ENCODE measurements at places on chromosomes 2 and 18.

DNA sequence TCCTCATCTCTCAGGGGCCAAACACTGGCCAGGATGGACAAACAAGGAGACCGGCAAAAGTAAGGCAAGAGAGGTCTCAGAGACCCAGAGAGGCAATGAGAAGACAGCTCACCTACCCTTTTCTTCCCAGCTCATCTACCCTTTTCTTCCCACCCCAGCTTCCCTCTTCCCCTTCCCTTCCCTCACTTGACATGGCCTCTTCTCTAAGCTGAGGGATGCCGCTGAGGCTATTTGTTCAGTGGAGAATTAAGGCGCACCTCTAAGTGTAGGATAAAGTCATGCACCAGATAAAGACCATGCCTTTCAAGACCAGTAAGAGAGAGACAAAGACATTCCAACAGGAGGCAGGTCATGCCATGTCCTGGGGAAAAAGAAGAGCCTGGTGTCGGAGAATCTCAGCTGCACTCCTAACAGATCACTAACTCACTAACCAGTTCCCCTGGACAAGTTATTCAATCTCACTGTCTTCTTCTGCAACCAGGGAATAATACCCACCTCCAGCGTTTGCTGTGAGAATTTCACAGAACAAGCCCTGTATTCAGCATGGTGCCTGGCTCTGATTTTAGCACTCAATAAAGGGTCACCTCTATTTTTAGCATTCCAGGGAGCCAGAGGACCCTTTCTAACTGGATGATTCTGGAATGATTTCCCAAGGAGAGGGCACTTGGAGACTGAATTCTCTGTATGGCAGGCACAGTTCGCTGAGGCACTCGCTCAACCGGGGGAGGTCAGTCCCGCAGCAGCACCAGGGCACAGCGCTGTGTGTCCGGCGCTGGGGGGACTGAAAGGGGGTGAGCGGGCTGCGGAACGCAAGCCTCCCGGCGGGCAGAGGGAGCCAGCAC, 3.0 kb upstream of the FOSL2 start:
- DNase-seq: no peak

DNA sequence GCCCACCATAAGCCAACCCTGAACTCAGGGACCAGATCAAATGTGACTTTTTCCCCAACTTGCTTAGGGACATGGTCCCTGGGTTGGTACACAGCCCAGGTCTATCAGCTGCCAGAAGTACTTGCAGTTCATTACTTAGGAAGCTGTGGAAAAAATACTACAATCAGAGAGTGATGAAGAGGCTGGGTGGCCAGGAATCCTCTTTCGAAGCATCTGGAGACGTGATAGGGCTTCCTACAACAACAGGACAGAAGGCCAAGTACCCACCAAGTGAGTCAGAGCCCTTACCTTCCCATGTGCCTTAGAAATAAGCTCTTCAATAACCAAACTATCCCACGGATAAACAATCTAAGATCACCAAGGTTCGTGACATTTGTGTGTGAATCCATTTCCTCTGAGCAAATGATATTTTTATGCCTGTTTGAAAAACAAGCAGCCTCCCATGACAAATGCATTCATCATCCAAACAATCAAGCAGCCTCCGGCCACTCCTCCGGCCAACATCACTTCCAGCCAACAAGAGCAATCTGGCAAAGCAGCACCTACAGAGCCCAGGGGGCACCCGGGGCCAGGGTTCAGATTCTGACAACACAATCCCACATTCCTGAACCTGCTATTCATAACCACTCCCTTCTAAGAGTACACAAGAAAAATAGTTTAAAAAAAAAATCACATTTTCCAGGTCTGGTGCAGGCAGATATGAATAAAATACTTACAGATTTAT, 26.4 kb downstream of the TBC1D8 start:
- no peak for DNase-seq

GRCh38 chr2:136055929-136056688, 61.8 kb downstream of the CXCR4 start:
- no peak for DNase-seq

DNA sequence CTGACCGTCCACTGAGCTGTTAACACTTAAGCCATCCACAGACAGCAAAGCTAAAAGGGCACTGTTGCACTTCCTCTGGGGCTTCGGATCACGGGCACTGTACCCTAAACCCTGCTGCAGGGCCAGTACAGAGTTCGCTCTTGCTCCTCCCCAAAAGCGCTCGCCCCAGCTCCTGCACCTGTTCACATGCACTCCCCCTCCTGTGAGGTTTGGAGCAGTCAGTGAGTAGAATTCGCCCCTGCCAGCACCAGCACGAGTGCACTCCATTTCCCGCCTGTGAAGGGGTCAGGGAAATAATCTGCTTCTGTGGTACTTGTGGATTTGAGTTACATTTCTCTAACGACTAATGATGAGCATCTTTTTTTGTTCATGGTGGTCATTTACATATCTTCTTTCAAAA, 158.8 kb downstream of the PTPRM start:
- no peak for DNase-seq

GRCh38 chr2:187709065-187709464, 154.8 kb upstream of the TFPI start:
- DNase-seq: no peak

GRCh38 chr2:8803658-8804379, 33.6 kb downstream of the KIDINS220 start:
- DNase-seq: no peak

- DNase-seq: no peak
Measured at GRCh38 chr18:77520767-77521166, 271.1 kb downstream of the GALR1 start.

DNA sequence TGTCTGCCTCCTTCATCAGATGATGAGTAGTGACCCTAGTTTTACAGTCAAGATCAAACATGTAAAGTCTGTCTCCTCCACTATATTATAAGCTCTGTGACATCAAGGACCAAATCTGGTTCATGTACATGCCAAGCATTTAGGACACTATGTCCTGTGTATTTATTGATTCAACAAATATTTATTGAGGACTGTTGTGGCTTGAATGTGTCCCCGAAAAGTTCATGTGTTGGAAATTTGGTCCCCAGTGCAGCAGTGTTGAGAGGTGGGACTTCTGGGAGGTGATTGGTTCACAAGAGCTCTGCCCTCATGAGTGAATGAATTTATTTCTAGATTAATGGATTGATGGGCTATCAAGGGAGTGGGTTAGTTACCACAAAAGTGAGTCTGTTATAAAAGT, 46.6 kb upstream of the FRZB start:
- DNase-seq: no peak

DNA sequence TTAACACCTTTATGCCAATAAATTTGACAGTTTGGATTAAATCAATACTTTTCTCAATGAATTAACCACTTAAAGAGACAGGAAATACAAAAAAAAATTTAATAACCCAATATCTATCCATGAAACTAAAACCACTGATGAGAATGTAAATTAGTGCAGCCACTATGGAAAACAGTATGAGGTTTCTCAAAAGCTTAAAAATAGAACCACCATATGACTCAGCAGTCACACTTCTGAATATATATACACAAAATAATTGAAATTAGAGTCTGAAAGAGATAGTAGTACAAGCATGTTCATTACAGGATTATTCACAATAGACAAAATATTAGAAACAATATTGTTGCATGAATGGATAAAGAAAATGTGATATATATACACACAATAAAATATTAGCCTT, 382.1 kb upstream of the SETBP1 start:
- no peak for DNase-seq

DNA sequence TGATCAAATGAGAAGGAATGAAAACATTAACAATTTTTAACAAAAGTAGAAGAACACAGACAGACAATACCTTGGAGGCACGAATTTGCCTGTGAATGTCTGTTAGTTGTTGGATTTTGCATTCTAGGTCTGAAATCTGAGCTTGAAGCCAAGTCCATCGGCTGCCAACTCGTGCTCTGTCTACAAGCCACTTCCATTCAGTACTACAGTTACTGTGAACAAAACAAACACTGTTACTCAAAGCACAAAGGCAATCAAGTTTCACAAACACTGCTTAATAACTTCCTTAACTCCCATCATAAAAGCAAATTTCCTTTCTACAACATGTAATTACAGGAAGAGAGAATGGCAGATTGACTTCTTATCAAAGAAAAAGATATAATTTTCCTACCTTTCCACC, 42.2 kb downstream of the KANSL1L start:
- DNase-seq: no peak

DNA sequence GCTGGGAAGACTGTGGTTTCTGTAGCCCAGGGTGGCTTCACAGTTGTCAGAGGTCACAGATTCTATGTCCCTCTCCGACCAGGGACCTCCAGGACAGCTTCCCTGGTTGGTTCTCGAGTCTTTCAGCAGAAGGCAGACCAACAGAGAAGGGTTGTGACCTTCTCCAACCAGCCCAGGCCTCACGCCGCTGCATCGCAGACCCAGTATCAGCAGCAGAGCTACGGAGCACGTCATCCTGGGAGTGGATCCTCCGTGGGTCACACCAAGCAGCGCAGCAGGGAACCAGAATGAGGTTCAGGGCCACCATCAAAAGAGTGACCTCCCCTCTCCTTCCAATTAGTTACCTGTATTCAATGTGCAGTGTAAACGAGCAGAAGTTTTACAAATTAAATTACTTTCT, 49.3 kb downstream of the ST3GAL5 start:
- no peak for DNase-seq

GRCh38 chr18:47847635-47848034, 82.8 kb downstream of the SMAD2 start:
- DNase-seq: no peak

GRCh38 chr18:57561728-57562423, 24.6 kb downstream of the FECH start:
- no peak for DNase-seq

- no peak for DNase-seq
Measured at GRCh38 chr2:1649103-1650084, 94.9 kb downstream of the PXDN start.

DNA sequence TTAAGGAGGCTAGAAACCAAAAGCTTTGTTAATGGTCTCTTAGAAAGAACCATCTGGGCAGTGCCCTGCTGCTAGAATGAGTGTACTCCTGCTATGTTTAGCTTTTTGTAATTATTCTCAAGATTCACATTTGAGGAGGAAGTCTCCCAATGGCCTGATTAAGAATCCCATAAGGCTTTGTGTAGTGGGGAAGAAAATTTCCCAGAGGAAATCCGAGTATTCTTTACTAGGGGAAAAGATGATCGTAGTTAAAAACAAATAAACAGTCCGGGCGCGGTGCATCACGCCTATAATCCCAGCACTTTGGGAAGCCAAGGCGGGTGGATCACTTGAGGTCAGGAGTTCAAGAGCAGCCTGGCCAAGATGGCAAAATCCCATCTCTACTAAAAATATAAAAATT, 117.9 kb downstream of the PTRHD1 start:
- no peak for DNase-seq

- no peak for DNase-seq
Measured at GRCh38 chr18:49161627-49162026, 210.9 kb upstream of the SMAD7 start.

DNA sequence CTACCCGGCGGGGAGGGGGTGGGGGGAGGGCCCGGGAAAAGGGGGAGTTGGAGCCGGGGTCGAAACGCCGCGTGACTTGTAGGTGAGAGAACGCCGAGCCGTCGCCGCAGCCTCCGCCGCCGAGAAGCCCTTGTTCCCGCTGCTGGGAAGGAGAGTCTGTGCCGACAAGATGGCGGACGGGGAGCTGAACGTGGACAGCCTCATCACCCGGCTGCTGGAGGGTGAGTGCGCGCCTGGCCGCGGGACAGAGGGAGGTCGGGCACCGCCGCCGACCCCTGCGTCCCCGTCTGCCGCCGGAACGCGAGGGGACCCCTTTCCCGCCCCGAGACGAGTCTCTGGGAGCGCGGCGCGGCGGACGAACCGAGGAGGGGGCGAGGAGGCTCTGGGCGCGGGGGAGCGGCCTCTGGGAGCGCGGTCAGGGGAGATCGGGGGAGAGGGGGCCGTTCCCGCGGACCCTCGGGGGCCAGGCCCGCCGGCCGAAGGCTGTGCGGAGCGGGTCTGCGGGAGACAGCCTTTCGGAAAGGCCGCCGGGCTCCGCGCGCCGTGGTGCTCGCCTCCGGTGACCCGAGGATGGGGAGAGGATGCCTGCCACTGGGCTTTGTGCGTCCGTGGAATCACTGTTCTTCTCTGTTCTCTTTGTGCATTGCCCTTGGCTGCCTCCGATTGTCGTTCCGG, 463 bp downstream of the PPP1CB start:
- DNase-seq: no peak

GRCh38 chr2:3628241-3628679, 29.7 kb upstream of the ALLC start:
- DNase-seq: no peak

DNA sequence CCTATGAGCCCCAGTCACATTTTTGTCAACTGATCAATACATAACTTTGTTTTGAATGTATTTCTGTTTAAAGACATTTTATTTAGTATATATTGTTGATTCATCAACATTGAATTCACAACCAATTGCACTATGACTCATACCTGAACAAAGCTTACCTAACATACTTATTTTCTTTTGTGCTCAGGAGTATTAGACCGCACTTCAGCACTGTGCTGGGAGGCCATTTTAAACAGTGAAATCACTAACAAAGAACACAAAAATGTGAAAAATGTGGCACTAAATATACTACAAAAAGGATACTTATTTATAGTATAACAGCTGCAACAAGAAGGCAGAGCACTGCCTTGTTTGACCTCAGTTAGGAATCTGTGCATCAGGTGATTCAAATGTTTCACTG, 12.4 kb upstream of the IFIH1 start:
- DNase-seq: no peak

DNA sequence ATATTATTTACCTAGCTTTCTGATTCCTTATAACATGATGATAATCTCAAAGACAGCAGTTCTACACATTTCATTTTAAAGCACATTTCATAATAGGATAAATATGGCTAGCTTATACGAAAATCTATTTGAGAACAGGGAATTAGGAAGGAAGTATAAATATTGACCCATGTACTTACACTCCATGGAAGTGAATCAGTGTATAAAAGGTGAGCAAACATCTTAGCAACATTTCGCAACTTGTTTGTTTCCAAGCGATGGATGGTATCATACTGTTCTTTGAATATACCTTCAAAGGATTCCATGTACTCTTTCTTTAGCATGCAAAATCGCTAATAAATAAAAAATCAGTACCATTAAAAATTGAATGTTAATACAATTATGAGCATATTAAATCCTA, 53.1 kb downstream of the CWC22 start:
- DNase-seq: no peak

DNA sequence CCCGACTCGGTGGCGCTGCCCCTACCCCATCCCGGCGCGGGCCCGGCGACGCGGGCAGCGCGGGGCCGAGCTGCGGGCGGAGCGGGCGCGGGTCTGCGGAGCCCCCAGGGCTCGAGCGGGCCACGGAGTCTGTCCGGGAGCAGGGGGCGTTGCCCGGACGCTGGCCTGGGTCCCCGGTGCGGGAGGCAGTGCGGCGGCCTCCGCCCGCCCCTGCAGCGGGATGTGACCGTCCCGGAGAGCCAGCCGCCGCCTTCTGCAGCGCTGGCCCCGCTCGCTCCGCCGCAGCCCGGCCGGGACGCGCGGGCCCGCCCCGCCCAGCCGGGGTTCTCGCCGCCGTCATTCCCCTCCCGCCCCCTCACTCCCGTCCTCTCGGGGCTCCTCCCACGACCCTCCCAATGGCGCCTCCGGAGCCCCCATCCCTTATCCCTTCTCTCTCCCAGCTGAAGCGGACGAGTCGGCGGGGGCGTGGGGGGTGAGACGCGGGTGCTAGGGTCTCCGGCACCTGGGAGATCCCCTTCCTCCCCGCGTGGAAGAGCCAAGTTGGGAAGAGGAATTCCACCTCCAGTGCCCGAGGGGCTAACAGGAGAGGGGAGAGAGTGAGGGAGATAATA, at the start of gene FNDC4:
TSS of gene FNDC4 (minus strand) at position 257 of the 611 bp plus-strand sequence. CDS start 521 bp downstream, outside the sequence.
- DNase-seq: no peak
